Brain microvascular endothelial cell (primary cell): ENCODE measurements at places on chromosomes 7 and 10.
A peak's percentile ranks its signal among the peaks of the same experiment; 100 is the strongest.

DNA sequence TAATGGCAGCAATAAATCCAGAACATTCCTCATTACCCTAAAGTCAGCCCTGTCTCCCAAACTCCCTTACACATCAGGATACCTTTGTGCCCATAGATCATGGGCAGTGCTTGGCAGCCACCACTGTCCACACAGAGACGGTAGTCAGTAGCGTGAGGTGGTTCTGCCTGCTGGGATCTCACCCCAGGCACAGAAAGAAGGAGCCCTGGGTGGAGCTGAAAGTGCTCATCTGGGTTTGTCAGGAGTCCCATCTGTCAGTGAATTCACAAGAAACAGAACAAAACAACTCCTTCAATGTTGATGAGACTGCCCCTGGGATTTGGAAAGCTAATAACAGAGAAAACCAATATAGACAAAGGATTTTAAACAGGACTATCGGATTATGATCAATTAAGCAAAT is 90.2 kb upstream of the PRSS58 start:
- no peak for DNase-seq

DNA sequence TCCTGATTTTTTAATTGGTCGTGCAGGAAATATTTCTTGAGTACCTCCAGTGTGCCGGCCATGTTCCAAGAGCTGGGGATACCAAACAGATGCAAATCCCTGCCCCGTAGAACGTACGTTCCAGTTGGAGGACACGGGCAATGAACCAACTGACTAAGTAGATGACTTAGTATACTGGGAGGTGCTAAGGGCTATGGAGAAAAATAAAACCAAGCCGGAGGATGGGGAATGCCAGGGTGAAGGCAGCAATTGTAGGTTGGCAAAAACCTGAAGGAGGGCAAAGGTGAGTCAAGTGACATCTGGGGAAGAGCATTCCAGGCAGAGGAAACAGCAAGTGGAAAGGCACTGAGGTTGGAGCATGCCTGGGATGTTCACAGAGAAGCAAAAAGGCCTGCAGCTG is 6.8 kb upstream of the VSIR start:
- DNase-seq = no peak

DNA sequence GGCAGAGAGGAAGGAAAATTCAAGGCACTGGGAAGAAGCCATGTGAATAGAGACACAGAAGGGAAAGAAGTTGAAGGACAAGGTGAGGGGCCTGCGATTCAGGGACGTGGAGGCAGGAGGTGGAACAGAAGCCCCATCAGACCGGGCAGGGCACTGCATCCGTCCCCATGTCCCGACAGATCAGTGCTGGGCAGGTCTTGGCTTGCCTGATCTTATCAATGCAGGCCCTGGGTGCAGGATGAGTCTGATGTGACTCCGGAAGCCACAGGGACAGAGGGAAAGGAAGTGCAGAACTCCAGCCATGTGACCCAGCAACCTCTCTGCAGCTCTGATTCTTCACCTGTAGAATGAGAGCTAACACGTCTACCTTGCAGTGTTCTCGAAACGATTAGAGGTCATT is 136.2 kb upstream of the CTBP2 start:
- DNase-seq = no peak

DNA sequence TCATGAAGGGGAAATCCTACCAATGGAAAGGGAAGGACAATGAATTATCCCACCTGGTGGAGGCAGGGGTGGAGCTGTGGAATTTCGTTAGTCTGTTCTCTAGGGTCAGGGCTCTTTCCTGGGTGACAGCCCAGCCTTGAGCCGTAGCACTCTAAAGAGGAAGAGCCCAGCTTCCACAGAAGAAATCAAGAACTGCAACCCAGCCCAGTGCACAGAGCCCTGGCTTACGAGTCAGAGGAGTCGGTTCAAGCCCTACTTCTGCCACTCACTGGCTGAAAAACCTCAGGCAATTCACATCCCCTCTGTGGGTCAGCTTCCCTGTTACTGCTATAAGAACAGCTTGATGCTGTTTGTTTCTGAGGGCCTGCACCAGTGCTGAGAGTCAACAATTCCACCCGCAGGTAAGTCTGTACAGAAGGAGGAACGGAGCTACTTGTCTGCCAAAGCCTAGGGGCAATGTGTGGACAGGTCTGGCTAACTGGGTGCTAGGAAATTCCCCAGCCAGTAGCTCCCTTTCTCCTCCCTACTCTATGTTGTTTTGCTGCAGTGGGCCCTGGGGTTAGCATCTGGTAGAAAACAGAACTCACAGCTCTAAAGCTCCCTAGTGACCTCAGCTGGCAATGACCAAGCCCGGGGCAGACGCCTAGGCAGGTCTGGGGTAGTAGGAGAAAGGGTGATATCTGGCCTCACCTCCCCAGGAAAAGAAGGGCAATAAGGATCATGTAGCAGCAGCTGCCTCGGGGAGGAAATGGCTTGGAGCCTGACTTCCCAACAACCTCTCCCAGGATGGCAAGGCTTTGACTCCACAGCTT is 3.3 kb downstream of the AVPI1 start:
- DNase-seq = no peak

DNA sequence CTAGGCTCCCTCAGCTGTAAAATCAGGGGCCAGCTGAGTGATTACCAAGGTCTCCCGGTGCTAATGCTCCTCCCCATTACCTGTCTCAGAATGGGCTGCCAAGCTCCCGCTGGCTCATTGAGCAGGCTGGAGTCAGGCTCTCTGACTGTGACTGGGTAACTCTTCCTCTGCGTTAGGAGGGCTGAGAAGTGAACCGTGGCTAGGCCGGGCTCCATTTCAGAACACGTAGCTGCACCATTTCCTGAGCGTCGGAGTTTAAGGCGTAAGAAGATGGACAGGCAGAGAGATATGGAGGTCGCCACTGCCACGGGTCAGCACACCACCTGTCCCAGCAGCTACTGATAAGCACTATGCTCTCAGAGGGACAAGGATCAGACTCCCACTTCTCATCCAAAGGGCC is 250.3 kb downstream of the TCERG1L start:
- DNase-seq = no peak

DNA sequence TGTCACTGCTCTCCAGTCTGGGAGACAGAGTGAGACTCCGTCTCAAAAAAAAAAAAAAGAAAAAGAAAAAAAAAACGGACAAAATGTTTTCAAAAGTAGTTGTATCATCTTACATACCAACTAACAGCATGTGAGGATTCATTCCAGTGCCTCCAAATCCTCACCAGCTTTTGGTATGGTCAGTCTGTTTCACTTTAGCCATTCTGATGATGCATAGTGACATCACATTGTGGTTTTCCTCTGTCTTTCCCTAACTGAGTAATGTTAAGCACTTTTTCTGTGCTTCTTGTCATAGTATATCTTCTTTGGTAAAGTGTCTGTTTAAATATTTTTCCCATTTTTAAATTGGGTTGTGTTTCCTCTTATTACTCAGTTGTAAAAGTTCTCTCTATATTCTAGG is 251.4 kb upstream of the CTBP2 start:
- DNase-seq = peak; percentile 95

GRCh38 chr10:3786295-3787015 is 1.4 kb upstream of the KLF6 start:
- DNase-seq = no peak

GRCh38 chr7:36726311-36726710 is 2.0 kb upstream of the AOAH start:
- DNase-seq = no peak

GRCh38 chr10:96538683-96539082 is 25.0 kb upstream of the TLL2 start:
- no peak for DNase-seq
